ENCODE measurements at places on chromosomes 5 and 9. TPM values are rescaled to one million over a fixed set of nuclear protein-coding genes. Genes with fewer than 3 reads are reported as not detected.

Gene SH3GL2
- total RNA-seq = not detected

Gene CCL27
- total RNA-seq = 0.64 TPM

Gene FLT4
- 0.98 TPM for total RNA-seq

Gene CBY3
- not detected for total RNA-seq

DNA sequence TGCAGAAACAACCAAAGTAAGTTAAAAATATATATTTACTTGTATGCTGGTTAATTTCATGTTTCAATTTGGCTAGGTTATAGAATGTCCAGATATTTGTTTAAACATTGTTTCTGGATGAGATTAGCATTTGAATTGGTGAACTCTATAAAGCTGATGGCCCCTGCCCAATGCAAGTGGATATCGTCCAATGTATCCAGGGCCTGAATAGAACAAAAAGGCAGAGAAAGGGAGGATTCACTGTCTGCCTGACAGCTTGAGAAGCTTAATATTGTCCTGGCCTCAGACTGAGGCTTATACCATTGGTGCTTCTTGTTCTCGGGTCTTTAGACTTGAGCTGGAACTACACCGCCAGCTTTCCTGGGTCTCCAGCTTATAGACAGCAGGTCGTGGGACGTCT lies 446.7 kb upstream of the ACTBL2 start:
- DNase-seq = no peak

Gene PCDHGB1
- not detected for total RNA-seq

Gene TRIM7
- total RNA-seq = 7.0 TPM

GRCh38 chr5:28548856-28549255 lies 1510.5 kb upstream of the CDH9 start:
- DNase-seq = no peak

DNA sequence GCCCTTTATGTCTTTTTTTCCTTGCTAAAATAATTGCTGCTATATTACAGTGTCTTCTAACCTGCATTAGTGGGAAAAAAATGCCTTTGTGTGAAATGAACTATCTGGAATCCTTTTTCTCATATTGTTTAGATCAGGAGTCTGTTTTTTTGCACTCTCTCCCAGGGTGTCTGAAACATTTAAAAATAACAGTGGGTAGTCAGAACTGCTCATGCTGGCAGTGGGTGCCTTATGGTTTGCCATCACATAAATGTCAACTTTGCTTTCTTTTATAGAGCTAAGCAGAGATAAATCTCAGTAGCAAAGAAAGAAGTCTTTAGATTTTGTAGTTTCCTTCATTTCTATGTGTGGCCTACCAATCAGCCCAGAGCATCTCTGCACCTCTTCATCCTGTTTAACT lies 347.8 kb upstream of the RGMB start:
- no peak for DNase-seq

DNA sequence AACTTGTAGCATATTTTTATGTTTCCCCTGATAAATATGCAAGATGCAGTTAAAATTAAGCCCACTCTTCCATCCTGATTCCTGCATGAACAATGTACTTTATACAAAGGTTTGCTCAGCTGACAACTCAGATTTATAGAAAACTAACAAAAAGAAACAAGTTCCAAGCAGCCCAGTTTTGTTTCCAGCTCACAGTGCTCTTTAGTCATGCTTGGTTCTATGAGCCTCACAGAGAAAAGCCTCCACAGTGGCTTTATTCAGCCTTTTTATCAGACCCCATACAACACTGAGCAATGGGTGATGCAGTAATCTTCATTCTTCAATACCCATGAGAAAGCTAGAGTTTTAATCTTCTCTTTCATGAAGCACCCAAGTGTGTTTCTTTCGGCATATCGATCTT lies 329.6 kb downstream of the SLCO4C1 start:
- no peak for DNase-seq

DNA sequence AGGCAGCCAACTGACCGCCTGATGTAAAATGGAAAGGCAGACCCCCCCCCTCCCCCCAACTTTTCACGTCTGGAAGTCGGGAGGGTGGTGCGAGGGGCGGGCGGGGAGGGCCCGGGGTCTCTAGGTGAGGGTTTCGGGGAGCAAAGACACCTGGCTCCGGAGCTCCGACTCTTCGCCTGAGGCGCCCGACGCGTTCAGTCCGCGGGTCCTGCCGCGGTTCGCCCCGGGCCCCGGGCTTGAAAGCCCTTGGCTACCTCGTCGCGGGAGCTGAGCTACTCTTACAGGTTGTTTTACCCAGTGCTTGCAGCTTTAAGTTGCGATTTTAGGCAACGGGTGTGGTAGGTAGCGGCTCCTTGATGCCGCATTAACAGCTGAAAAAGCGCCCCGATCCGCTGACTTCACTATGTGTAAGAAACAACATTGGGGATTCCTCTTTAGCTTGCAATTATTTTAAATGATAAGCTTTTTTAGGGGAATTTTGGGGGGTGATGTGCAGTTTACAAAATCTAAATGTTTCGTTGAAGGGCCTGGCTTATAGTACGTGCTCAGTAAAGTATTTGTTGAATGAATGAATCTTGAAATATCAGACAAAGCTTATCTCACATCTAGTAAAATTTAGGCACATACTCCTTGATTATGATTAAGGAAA lies 722 bp downstream of the CDC42SE2 start:
- no peak for DNase-seq

- DNase-seq = peak; percentile 7
Measured at GRCh38 chr9:114006155-114006550, 71.9 kb downstream of the AMBP start.

Gene CYLC2
- total RNA-seq = not detected

DNA sequence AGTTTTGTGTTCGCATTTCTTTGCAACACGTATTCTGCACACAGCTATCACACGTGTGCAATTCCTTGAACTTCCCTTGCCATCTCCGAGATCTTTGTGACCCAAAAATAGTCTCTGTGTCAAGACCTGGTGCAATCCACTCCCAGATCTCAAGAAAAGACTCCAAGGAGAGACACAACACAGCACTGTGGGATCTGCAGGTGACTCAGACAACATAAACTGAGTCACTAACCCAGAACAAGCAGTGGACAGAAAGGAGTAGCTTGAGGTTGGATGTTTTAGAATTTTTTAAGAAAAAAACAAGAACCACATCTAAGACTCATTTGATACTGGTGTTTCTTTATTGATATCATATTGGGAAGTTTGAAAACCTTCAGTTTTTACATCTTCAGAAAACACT lies 396.9 kb downstream of the AGTPBP1 start:
- DNase-seq = no peak

DNA sequence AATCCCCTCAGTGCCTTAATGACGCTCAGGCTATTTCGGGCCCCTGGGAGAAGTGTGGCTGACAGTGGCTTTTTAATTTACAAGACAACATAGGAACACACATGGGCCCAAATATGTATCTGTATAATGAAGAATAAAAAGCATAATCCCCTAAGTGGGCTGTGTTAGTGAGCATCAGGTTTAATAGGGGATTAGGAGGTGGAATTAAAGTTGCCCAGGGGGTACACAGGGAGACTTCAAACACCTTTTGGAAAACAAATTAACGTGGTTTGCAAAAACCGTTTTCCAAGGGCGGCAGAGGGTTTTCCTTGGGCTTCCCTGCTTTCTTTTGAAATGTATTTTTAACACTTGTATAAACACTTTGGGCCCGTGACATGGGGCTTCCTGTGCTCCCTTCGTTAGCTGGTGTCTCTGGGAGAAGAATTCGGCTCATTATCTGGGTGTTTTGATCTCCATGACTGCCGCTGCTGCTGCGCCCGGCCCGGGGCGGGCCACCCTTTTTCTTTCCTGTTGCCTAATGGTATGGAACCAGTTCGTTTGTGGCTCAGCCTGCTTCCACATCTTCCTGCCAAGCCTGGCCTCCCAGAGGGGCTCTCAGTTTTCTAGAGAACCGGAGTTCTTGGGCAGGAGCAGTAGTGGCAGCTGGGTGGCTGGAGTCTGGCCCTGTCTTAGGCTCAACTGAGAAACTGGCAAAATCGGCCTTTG lies 173.0 kb downstream of the MACROH2A1 start:
- no peak for DNase-seq

GRCh38 chr5:156585999-156586398 lies 259.0 kb downstream of the SGCD start:
- no peak for DNase-seq

DNA sequence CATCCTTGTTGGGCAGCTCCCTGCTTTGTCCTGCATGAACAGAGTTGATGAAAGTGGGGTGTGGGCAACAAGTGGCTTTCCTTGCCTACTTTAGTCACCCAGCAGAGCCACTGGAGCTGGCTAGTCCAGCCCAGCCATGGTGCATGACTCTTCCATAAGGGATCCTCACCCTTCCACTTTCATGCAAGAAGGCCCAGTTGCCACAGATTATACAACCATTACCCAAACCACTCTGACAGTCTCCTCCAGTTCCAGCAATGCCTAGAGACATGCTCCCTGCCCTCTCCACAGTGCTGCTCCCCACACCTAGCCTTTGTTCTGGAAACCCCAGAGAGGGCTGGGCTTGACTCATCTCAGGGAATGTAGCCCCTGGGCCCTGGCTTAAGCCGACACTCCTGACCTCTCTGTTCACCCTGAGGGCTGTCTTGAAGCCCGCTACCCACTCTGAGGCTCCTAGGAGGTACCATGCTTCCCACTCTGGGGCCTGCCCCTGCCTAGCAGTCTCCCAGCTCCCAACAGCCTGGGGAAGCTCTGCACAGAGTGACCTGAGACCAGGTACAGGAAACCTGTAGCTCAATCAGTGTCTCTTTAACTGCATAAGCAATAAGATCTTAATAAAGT lies 3.9 kb downstream of the SLC35A4 start:
- no peak for DNase-seq

GRCh38 chr5:138659561-138659960 lies 84.4 kb upstream of the HSPA9 start:
- no peak for DNase-seq

GRCh38 chr5:67673180-67673579 lies 476.6 kb upstream of the CD180 start:
- DNase-seq = no peak

Gene SLC2A6
- total RNA-seq = 1.8 TPM

- no peak for DNase-seq
Measured at GRCh38 chr5:45279109-45279508, 417.1 kb downstream of the HCN1 start.

DNA sequence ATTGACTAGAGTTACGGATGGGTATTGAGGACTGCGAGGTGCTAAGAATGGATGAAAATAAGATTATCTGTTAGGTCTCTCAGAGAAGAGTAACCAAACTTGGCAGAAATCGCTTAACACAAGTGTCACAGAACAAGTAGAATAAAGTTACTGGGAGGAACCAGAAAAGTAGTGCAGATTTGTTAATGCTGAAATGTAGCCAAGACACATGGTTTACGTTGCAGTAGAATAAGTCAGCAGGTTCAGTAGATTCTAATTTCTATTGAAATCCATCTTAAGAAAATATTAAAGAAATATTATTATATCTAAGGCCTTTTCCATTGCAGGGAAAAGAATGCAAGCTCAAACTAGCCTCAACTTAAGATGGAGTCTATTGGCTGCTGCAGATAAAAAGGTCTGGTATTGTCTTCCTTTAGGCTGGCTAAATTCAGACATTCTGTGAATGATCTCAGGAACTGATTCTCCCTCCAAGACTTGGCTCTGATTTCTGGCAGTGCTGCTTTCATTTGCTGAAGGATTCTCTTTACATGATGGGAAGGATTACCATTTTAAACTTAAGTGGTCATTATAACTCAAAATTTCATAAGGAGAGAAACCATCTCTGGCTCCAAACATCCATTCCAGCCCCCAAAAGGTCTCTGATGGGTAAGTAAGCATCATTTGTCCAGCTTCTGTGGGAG lies 314.9 kb downstream of the MARCHF11 start:
- no peak for DNase-seq

- DNase-seq = no peak
Measured at GRCh38 chr5:6915574-6915973, 202.3 kb downstream of the TENT4A start.

Gene CER1
- not detected for total RNA-seq

Gene CDH9
- total RNA-seq = not detected

GRCh38 chr5:178544166-178544834 lies 45.9 kb downstream of the COL23A1 start:
- DNase-seq = no peak

- no peak for DNase-seq
Measured at GRCh38 chr5:318341-318897, 3.1 kb upstream of the AHRR start.

Gene CNTNAP3
- not detected for total RNA-seq

DNA sequence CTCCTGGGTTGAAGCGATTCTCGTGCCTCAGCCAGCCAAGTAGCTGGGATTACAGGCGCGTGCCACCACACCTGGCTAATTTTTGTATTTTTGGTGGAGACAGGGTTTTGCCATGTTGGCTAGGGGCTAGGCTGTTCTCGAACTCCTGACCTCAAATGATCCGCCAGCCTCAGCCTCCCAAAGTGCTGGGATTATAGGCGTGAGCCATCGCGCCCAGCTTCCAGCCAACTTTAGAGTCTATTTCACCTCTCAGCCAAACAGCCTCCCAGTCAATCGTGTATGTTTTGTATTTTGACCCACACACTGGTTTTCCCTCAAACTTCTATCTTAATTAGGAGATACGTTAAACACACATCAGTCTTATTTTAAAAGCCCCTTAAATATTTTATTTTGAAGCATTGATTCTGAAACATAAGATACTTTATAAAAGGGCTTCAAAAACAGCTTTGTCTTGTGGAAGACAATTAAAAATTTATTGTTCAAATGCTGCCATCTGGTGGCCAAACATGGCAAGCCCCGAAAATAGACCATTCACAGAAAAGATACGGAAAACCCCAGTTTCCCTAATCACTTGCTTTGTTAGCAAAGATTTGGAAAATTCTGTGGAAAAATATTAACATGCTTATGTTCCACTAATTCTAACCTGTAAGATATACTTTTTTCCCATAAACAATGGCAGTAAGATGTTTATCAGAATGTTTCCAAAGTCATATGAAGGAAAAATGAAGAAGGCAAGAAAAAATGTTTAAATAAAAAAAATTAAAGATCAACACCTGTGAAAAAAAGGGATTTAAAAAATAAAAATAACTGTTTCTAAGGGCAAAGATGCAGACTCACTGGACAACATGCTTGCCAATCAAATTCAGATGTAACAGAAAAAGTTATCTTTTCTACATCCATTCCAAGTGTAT lies 33.1 kb downstream of the APTX start:
- no peak for DNase-seq

DNA sequence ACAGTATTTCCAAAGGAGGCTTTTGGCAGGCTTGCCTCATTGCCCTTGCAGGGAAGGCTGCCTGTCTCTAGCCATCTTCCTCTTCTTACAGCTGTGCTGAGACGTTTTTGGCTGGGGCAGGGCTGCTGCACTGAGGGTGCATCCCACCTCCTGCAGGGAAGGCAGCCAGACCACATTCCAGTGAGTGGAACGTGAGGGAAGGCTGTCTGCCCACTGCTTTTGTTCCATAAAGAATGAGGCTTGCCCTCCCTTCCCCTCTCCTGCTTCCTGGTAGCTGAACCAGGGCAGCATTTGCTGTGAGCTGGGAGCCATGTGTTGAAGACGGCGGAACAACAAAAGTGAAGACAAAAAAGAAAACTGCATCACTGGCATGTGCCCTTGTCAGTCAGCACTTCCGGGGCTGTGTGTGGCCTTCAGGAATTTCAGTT lies 16.8 kb downstream of the MGAT1 start:
- DNase-seq = no peak
